ENCODE measurements at places on chromosomes 4 and X. TPM values are rescaled to one million over a fixed set of nuclear protein-coding genes. Genes with fewer than 3 reads are reported as not detected.

GRCh38 chr4:163991298-163991865, 496.9 kb downstream of the TMA16 start:
- H3K27ac ChIP-seq: no peak overlapping the region
- H3K4me1 ChIP-seq: no peaks in the 10 kb centered on the region
- H3K4me3 ChIP-seq: no peak overlapping the region
- H3K36me3 ChIP-seq: no peaks in the 10 kb centered on the region
- no peak for DNase-seq
- no peaks in the 10 kb centered on the region for H3K27me3 ChIP-seq

DNA sequence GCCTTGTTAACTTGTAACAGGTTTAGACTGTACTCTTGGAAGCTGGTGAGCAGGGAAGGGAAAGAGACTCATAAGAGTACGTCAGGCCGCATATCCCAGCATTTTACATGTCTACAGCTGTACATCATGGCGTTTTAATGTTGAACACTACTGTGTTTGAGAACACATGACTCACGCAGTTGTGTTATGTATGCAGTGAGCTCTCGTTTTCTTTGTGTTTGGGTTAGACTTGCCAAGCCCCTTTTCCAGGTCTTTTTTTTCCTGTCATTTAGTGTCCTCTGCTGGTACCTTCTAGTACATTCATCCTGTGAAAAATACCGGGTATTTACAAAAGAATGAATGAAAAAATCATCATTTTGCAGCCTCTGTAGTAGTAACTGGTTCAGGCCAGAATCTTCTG, 35.3 kb downstream of the SMS start:
- DNase-seq: peak; percentile 61
- H3K27me3 ChIP-seq: no peaks in the 10 kb centered on the region
- no peak overlapping the region for H3K4me3 ChIP-seq

DNA sequence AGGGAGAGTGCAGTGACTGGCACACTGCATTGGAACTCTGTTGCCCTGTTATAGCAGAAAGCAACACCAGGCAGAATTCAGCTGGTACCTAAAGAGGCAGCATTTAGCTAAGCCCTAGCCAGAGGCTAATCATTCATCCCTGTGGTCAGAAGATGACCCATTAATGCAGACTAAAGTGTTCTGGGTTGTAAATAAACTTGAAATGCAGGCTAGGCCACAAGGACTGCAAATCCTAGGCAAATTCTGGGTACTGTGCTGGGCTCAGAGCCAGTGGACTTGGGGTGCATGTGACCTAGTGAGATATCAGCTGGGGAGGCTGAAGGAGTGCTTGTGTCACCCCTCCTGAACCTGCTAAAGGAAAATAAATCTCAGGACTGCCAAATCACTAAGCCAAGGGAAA, 91.2 kb downstream of the LPAR4 start:
- no peak overlapping the region for H3K27ac ChIP-seq
- no peaks in the 10 kb centered on the region for H3K27me3 ChIP-seq
- H3K36me3 ChIP-seq: no peaks in the 10 kb centered on the region
- no peak for DNase-seq
- H3K4me3 ChIP-seq: no peak overlapping the region

The ALAS2 gene
- not detected for polyA plus RNA-seq

DNA sequence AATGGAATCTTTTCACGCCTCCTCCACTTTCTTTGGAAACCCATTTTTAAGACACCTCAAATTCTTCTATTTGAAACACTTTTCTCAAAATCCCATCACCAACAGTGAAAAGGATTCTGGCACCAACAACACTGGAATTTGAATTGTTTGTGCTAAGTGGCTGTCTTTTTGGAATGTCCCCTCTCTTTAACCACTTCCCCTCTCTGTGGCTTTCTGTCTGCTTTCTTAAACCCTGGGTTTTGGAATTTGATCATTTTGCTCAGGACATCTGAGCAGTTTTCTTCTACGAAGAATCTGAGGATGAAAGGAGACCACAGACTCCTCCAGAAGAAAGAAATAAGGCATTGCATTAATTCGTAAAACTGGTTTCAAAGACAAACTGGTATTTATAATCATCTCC, 89.0 kb downstream of the MXRA5 start:
- DNase-seq: no peak
- no peaks in the 10 kb centered on the region for H3K36me3 ChIP-seq
- H3K4me1 ChIP-seq: peaks cover 1% of the 10 kb centered on the region
- no peaks in the 10 kb centered on the region for H3K27me3 ChIP-seq
- no peak overlapping the region for H3K4me3 ChIP-seq

The EDA2R gene
- polyA plus RNA-seq: 1.5 TPM

The DRP2 gene
- polyA plus RNA-seq: 0.13 TPM

DNA sequence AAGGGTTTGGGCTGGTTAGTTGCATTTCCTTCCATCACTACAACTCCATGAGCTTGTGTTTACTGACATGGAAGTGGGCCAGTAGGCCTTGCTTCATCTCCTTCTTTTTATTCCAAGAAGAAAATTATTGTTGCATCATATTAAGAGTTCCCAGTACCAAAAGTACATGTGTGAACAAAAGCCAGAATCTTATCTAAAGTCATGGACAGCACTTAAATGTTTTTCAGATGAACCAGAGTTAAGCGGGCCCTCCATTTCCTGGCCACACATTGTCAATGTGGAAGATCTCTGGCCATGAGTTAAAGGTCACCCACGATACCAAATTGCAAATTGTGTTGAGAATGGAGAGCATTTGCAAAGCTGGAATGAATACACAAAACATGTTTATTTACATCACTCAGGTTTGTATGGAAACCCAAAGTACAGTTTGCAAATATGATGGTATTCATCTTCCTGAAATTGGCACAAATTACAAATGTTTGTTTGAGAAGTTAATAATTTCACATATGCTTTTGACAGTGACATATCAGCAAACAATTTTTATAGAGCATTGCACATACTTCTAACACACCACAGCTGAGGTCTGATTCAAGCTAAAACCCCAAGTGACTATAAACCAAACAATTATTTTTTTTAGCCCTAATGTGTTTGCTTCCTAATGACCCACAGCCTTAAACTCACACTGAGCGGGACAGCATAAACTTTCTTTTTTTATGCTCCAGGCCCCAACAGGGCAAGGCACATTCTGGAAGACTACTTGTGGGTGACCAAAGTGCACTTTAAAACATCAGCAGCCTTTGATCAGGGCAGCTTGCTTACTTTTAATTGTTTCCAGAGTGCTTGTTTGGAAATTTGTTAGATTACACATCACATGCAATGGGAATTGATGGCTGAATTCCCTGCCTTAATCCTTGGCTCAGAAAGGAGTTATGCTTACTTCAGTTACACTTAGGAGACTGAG, 502.9 kb upstream of the SLIT2 start:
- H3K4me1 ChIP-seq: peaks cover 5% of the 10 kb centered on the region
- no peaks in the 10 kb centered on the region for H3K36me3 ChIP-seq
- no peak overlapping the region for H3K27ac ChIP-seq
- no peaks in the 10 kb centered on the region for H3K27me3 ChIP-seq
- peak; percentile 7 for DNase-seq

The GAGE12H gene
- polyA plus RNA-seq: not detected

- no peaks in the 10 kb centered on the region for H3K4me1 ChIP-seq
- no peak overlapping the region for H3K27ac ChIP-seq
- H3K36me3 ChIP-seq: no peaks in the 10 kb centered on the region
- DNase-seq: no peak
- no peak overlapping the region for H3K4me3 ChIP-seq
Measured at GRCh38 chr4:155773196-155773800, 14.5 kb downstream of the GUCY1B1 start.

GRCh38 chrX:53616946-53617345, 69.6 kb downstream of the HUWE1 start:
- H3K27me3 ChIP-seq: no peaks in the 10 kb centered on the region
- H3K27ac ChIP-seq: no peak overlapping the region
- H3K36me3 ChIP-seq: peaks cover 21% of the 10 kb centered on the region
- DNase-seq: no peak

DNA sequence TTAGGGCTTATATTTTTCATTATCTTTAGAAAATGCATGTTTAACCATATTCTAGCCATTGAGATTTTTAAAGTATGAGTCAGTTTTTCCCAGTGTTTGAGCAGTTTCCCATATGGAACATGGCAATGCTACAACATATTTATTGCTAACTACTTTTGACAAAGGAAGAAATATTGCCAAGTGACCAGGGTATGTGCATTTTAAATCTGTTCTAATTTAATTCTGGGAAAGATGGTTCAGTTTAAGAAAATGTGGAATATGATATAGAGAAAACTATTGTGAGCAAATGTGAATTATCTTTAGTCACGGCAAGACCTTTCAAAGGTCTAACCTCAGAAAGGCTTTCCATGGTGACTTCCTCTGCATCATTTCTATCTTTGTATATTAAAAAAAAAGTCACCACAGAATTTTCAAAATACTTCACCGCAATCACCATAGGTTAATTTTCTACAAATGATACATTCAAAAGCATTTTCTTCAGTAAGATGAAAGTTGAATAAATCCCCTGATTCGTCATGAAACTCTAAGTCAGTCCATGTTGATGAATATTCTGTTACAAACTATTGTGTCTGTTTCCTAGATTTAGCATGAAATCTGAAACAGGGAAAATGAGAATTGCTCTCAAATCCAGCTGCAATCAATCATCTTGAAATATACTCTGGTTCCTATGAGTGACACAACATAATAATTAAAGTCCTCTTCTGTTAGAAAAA, 2349.0 kb upstream of the TENM3 start:
- DNase-seq: no peak
- no peaks in the 10 kb centered on the region for H3K27me3 ChIP-seq
- H3K36me3 ChIP-seq: no peaks in the 10 kb centered on the region
- no peak overlapping the region for H3K27ac ChIP-seq

DNA sequence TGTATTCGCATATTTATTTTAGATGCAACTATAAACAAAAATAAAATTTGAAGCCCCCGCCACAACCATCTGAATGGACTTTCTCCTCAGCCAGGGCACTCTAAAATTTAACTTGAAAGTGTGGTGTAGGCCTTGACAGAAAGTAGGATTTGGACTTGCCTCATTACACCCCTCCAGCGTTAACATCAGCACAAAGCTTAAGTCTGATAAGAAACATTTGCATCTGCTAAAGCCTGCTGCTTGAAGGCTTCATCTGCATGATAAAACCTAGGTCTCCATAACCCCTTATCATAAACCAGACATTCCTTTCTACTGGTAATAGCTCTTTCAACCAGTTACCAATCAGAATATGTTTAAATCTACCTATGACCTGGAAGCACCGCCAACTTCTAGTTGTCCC, 1046.5 kb downstream of the FAT4 start:
- H3K4me1 ChIP-seq: no peaks in the 10 kb centered on the region
- no peaks in the 10 kb centered on the region for H3K27me3 ChIP-seq
- no peak for DNase-seq
- no peak overlapping the region for H3K27ac ChIP-seq

DNA sequence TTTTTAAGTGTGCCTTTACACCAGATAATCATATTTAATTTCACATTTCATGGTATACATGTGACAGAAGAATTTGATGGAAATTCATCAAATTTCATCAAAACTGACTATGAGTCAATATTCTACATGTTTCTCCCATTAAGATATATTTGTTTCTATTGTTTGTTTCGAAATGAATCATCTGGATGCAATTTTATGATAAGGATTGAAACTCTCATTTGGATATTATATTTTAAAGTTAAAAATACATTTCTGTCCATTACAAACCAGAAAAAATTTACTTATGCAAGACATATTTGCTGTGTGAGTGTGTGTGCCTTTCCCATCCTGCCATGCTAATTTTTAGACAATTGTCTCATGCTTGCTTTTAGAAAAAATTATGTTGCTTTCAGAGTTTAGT, 52.2 kb downstream of the SULT1B1 start:
- H3K4me3 ChIP-seq: no peak overlapping the region
- no peaks in the 10 kb centered on the region for H3K27me3 ChIP-seq
- peak; percentile 62 for DNase-seq
- H3K4me1 ChIP-seq: peaks cover 17% of the 10 kb centered on the region
- H3K36me3 ChIP-seq: no peaks in the 10 kb centered on the region
- peak overlapping the region; percentile 79 for H3K27ac ChIP-seq

DNA sequence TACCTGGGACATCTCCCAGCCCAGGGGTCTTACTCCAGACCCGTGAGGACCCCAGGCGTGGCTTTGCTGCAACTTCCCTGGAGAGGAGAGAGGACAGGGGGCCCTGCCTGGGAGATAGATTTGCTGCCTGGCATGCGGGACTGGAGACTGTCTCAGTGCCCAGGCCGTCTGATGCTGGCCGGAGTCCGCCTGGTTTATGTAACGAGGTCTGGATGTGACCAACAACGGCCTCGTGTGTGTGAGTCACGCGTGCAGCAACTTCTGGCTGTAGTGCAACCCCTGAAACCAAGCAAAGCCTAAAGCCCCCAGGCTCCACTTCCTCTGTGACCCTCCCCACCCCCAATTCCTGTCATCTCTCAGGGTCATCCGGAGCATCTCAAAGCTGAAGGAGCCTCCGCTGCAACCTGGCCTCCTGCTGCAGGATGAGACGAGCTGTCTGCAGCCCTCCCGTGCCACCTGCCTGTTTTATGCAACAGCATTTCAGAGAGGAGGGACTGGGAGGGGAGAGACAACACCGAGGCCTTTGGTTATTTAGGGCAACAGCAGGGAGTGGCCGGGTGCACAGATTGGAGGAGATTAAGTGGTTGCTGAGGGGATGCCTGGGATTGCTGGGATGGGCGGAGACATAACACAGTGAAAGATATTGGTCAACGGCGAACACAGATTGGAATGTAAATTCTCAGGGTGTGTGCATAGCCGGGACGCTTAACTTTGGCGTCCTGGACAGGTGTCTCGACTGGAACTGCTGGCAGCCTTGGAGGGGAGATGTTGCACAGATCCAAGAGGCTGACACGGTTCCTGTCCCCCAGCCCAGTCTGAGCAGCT, 16.0 kb downstream of the XG start:
- H3K4me1 ChIP-seq: peaks cover 4% of the 10 kb centered on the region
- DNase-seq: no peak
- H3K36me3 ChIP-seq: no peaks in the 10 kb centered on the region
- no peaks in the 10 kb centered on the region for H3K27me3 ChIP-seq

GRCh38 chr4:40170588-40170987, 26.2 kb upstream of the RHOH start:
- no peak overlapping the region for H3K4me3 ChIP-seq
- H3K27ac ChIP-seq: no peak overlapping the region
- no peaks in the 10 kb centered on the region for H3K27me3 ChIP-seq
- no peaks in the 10 kb centered on the region for H3K36me3 ChIP-seq
- no peak for DNase-seq
- peaks cover 9% of the 10 kb centered on the region for H3K4me1 ChIP-seq

The HTRA3 gene
- 10.6 TPM for polyA plus RNA-seq

DNA sequence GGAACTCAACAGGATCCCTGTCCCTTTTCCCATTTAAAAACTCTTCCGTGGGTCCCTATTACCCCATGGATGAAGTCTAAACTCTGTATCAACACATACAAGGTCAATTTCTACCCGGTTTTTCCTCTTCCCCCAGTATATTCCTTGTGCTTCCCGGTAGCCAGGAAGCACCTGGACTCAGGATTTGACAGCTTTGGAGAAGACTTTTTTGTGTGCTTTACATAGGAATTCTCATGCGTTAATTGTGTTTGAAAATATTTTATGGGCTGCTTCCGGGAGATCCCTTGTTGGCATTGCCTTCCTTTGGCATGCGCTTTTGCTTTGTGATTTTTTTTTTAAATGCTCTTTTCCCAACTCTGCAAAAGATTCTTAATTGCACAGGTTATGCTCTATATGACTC, 7.2 kb downstream of the SMS start:
- H3K36me3 ChIP-seq: peaks cover 3% of the 10 kb centered on the region
- no peaks in the 10 kb centered on the region for H3K27me3 ChIP-seq
- peaks cover 51% of the 10 kb centered on the region for H3K4me1 ChIP-seq
- peak overlapping the region; percentile 97 for H3K27ac ChIP-seq
- peak; percentile 76 for DNase-seq

- no peaks in the 10 kb centered on the region for H3K27me3 ChIP-seq
- H3K4me3 ChIP-seq: no peak overlapping the region
- no peaks in the 10 kb centered on the region for H3K36me3 ChIP-seq
- H3K27ac ChIP-seq: no peak overlapping the region
- DNase-seq: peak; percentile 43
- peaks cover 11% of the 10 kb centered on the region for H3K4me1 ChIP-seq
Measured at GRCh38 chr4:73855406-73855805, 2.3 kb downstream of the PF4V1 start.

Measured in endothelial cell of umbilical vein (primary cell).